Activated effector memory CD4-positive, alpha-beta T cell treated with Interleukin-2 at 50 U/mL for 16 hours (primary cell): ENCODE measurements at places on chromosomes 12 and 14.

GRCh38 chr14:106564058-106564643 lies 1037.8 kb downstream of the TMEM121 start:
- DNase-seq = peak; percentile 23

DNA sequence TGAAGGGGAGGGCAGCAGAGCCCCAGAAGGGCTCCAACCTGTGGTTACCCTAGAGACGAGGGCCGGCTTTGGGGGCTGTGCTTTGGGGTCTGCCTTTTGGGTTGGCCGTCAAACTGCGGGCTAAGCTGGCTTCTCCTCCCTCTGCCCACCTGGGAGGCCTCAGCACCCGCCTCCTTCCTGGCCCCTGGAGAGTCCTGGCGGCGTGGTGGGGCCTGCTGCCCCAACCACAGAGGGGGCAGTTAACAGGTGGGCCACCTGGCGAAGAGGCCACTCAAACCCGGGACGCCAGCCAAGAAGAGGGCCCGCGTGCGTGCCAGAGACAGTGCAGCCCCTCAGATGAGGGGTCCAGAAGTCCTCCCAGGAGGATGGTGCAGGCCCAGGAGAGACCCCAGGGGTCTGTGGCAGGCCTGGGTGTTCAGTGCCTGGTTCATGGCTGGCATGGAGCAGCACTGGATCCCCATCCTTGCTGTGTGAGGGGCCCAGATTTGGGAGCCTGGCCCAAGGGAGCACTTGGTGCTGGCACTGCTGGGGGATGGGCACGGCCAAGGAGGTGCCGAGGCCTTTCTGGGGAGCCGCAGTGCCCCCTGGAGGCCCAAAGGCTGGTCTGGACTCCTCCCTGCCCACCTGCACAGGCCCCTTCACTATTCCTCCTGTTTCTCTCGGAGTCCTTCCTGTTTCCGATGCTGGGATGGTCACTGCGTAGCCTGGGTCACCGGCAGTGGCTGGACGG lies 48.8 kb downstream of the LRCOL1 start:
- no peak for DNase-seq

- no peak for DNase-seq
These were observed 234.2 kb upstream of the ARHGAP5 start for GRCh38 chr14:31842899-31843298.

- no peak for DNase-seq
These were observed 76.0 kb downstream of the WDR20 start for GRCh38 chr14:102215576-102216250.

- no peak for DNase-seq
These were observed 163.6 kb upstream of the PARP11 start for GRCh38 chr12:4036671-4037271.

DNA sequence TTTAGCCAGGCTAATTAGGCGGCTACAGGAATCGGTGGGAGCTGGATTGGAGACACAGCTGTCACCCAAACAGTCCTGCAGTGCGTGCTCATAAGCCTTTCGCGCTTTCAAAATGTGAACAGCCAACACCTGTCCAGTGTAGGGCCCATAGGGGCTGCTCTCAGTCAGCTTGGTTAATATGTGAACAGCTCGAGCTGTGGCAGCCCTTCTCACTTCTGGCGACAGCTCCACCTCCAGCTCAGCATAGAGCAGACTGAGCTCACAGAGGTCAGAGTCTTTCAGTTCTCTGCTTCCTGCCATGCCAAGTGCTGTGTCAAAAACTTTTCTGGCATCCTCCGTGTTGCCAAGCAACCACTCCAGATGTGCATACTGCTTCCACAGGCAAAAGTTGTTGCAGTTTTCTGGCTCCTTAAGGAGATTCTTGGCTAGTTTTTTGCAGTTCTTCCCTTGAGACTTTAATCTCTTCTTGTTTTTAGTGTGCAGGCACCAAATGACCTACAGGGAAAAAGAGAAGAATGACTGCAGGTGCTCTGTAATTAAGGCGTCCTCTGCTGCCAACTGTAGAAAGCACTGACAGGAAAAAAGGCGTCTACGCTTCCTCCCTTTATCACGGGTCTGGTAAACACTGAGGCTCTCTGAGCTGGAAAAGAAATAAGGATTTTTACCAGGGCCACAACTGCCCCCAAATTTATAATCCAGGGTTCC lies 32.5 kb downstream of the PSMC1 start:
- DNase-seq = no peak

- DNase-seq = no peak
These were observed 24.3 kb downstream of the NCKAP5L start for GRCh38 chr12:49803693-49804450.

GRCh38 chr14:51554339-51554920 lies 97.3 kb upstream of the FRMD6 start:
- DNase-seq = no peak
